ENCODE measurements at places on chromosomes 5 and 9.

GRCh38 chr9:19922476-19923118 is 133.8 kb upstream of the SLC24A2 start:
- no peak for DNase-seq

GRCh38 chr5:104353371-104353770 is 790.8 kb upstream of the NUDT12 start:
- DNase-seq, result no peak

- DNase-seq, result no peak
Measured at GRCh38 chr5:141973871-141974595, 5.1 kb downstream of the RNF14 start.

DNA sequence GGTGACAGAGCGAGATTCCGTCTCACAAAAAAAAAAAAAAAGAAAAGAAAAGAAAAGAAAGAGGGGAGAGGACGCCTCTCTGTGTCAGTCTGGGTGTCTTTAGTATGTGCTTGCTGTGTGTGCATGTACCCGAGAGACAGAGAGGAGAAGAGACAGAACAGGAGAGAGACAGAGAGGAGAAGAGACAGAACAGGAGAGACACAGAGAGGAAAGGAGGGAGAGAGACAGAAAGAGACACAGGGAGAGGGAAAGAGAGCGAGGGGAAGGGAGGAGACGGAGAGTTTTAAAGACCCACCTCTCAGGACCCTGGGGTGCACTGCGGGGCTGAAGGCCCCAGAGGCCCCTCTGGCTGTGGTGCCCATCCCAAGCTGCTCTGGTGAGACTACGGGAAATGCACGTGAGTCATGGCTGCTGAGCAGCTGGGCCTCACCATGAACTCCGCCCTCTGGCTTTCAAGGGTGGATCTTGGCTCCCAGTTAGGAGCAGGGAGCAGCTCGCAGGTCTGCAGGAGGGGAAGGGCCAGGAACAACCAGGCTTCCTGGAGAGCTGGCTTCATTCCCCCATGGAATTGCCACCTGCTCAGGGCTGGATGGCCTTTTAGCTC is 7.9 kb downstream of the SLC6A3 start:
- DNase-seq, result no peak

DNA sequence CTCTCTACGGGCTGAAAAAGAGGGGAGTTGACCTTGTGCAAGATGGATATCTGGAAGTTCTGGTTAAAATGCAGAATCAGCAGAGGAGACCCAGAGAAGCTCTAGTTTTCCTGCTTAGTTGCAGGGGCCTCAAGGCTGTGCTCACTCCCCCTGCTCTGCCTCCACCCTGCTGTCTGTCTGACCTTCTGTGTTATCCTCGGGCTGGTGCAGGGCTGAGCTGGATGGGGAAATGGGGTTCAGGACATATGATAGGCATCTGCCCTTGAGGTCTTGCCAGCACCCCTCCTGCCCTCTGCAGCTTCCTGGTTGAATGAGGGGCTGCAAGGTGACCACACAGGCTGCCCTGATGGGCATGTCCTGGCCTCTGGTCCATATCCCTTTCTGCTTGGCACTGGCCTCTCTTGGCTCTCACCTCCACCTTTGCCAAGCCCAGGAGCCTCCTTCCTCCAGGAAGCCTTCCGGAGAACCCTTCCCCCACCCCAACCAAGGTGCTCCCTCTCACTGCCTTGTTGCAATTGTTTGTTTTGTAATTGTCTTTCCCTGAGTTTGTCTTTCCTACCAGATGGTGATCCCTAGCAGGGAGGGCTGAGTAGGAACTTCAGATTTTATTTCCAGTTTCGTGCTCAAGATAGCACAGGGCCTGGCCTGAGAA is 1.3 kb downstream of the TMEM268 start:
- no peak for DNase-seq

GRCh38 chr9:108618906-108619550 is 236.8 kb downstream of the ACTL7B start:
- DNase-seq, result no peak
